ENCODE measurements at places on chromosomes 2 and 18. TPM values are rescaled to one million over a fixed set of nuclear protein-coding genes. Genes with fewer than 3 reads are reported as not detected.

DNA sequence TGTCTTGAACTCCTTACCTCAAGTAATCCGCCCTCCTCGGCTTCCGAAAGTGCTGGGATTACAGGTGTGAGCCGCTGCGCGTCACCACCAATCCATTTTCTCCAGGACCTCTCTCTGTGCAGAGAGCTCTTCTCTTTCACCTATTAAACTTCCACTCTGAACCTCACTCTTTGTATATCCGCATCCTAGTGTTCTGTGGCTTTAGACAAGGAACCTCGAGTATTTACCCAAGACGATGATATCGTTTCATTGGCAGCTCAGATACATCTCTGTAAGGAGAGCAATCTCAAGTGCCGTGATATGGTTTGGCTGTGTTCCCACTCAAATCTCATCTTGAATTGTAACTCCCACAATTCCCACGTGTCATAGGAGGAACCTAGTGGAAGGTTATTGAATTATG, 15.1 kb upstream of the WDR33 start:
- no peak for DNase-seq

C2orf66 gene
- not detected for polyA plus RNA-seq

GRCh38 chr18:49663899-49664890, 102.3 kb downstream of the LIPG start:
- DNase-seq, result no peak

SERPINB12 gene
- polyA plus RNA-seq, result not detected

DNA sequence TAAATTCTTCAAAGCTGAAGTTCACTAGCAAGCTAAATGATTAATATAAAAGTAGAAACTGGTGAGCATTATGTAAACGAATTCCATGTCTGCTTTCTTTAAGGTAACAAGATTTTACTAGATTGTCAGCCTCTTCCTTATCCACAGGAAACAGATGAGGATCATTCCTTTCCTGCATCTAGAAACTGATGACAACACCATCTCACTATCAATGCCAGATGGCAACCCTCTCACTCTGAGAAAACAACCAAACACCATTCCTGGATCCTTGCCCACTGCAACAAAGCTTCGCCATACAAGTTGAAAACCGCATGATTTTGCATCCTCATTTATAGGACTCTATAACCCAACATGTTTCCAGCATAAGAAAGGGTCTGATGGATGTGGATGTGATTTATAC, 122.9 kb downstream of the ZNF521 start:
- DNase-seq, result peak; percentile 52

DNA sequence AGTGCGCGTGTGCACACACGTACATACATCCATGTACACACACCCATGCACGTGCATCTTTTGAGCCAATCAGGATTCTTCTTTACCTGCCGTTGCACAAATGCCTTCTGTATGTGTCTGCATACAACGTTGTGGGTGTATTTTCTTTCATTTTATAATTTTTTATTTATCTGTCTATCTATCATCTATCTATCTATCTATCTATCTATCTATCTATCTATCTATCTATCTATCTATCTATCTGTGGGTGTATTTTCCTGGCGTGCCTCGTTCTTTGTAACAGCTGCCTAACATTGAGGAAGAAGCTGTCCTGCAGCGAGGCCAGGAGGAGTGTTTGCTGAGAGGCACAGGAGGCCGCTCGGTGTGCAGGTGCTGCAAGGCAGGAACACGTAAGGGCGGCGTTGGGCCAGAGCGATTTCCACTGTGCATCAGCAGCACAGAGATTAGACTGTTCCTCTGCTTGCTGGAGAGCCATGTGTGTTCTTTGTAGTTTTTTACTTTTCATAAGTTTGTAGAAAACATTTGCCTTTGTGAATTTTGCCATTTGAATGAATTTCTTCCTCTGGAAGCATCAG, 84.4 kb downstream of the DGKD start:
- no peak for DNase-seq

INPP5D gene
- polyA plus RNA-seq, result 0.43 TPM

- no peak for DNase-seq
Measured at GRCh38 chr2:118243031-118243430, 154.8 kb downstream of the INSIG2 start.

GRCh38 chr18:10995550-10995949, 153.8 kb downstream of the PIEZO2 start:
- DNase-seq, result no peak

GRCh38 chr2:112683550-112684414, 37.0 kb upstream of the NT5DC4 start:
- no peak for DNase-seq

- no peak for DNase-seq
Measured at GRCh38 chr2:200829258-200829655, 17.5 kb downstream of the BZW1 start.

COL4A4 gene
- polyA plus RNA-seq, result 0.05 TPM

GRCh38 chr2:9763356-9764152, 79.7 kb upstream of the TAF1B start:
- no peak for DNase-seq

GRCh38 chr18:2526329-2526728, 45.0 kb downstream of the METTL4 start:
- no peak for DNase-seq

DNA sequence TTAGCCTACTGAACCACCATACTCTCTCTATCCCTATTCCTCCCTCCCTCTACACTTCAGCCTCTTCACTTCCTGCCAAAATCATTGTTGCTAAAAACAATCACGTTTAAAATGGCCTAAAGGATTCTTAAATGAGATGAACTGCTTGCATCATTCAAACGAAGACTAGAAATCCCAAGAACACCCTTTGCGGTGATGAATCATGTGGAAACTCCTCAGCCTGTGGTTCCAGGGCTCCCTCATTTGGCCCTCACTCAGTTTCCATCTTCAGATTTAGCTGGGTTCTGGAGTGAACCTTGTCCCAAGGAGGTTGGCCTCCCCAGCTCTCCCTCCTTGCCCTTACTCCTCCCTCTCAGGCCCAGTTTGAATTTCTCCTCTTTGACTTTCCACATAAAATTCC, 125.6 kb upstream of the CDC42EP3 start:
- no peak for DNase-seq

ALLC gene
- polyA plus RNA-seq, result not detected

GRCh38 chr2:239732666-239733010, 292.5 kb downstream of the NDUFA10 start:
- DNase-seq, result no peak

DNA sequence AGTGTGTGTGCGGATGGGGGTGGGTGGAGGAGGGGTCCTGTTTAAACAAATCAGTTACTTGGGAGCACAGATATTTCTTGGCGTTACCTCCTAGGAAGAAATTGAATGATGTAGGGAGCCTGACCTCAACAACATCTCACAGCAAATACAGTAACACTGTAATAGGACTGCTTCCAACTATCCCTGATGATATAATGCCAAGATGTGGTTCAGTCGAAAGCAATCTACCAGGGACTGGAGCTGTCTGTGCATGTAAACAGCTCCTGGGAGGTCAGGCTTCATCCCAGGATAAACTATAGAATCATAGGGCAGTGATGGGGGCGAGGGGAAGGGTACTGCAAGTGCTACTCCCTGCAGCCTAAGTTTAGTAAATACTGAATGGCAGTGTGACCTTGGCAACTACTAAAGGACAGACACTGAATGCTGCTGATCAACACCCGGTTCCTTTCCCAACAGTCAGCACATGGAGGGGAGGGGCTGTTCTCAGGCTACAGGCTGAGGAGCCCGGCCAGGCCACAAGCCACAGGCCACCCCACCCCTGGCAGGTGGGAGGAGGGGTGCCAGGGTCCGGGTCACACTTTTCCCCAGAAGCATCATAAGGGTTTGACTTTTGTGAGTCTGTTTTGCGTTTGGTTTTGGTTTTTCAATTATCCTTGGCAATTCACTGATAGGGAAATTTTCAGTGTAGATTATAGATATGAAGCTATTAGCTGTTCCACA, 85.3 kb upstream of the ZNF397 start:
- DNase-seq, result no peak

GRCh38 chr2:3628800-3629199, 29.2 kb upstream of the ALLC start:
- no peak for DNase-seq

GRCh38 chr2:172931918-172932520, 143.6 kb upstream of the MAP3K20 start:
- peak; percentile 49 for DNase-seq

CXCR1 gene
- polyA plus RNA-seq, result not detected

- DNase-seq, result no peak
Measured at GRCh38 chr2:176646033-176646615, 376.9 kb downstream of the MTX2 start.

- no peak for DNase-seq
Measured at GRCh38 chr18:35106013-35106844, 65.0 kb downstream of the MAPRE2 start.

GRCh38 chr2:237185553-237185925, 99.8 kb downstream of the COPS8 start:
- no peak for DNase-seq

DNA sequence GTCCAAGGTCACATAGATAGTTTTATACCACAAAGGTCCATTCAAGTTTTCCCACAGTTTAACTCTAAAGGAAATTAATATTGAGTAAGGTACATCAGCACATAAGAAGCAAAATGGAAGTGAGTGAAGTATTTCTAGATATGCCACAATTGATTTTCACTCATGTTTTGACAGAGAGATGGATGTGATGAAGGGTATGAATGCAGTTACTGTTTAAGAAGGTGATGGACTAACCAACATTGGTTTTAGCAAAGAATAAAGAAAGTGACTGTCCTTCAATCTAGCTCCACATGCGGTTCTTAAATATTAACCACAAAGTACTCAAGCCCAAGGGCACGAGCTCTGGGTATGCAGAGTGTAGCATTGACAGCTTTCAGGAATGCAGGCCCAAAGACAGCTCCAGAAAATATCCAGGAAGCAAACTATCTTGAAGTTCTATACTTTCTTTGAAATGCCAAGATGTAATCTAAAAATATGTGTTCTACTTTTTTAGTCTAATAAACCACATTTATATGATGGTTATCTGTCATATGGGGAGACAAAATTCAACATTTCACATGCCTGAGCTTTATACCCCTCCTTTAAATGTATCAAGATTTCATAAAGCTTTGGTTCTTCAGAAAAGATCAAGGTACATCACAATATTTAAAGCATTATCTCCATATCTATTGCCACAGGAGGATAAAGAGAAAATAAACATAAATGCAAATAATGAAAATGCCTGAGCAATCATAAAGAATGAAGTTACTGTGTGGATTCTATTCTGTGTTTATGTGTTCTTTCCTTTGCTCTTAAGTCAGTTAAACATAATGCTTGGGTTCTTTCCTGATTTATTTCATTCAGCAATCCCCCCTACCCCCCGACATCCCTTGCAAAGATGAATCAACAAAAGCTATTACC, 6.7 kb upstream of the SCN1A start:
- DNase-seq, result no peak

- no peak for DNase-seq
Measured at GRCh38 chr2:217949447-217949846, 53.3 kb downstream of the TNS1 start.

DNA sequence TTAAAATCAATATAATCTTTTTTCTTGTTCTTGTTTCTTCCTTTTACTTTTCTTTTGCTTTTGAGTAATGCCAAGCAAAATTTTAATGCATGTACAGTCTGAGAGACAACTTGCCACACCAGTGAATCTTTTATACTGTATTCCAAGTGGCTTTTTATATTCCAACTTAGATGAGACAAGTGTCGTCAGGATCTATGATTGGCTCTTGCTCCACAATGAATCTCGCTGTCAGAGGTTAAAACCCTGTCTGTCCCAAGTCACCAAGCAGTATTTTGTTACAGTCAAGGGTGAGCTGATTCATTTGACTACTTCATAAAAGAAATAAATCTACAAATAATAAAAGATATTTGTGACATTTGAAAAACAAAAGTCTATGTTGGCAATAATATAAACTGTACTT, at the start of gene MSTN:
TSS of gene MSTN (minus strand) at position 129 of the 400 bp plus-strand sequence. CDS start 133 bp downstream, outside the sequence.
- no peak for DNase-seq

GULP1 gene
- polyA plus RNA-seq, result 44.7 TPM

- DNase-seq, result no peak
Measured at GRCh38 chr2:152525277-152525838, 190.4 kb downstream of the FMNL2 start.

PPM1G gene
- polyA plus RNA-seq, result 48.6 TPM

DNA sequence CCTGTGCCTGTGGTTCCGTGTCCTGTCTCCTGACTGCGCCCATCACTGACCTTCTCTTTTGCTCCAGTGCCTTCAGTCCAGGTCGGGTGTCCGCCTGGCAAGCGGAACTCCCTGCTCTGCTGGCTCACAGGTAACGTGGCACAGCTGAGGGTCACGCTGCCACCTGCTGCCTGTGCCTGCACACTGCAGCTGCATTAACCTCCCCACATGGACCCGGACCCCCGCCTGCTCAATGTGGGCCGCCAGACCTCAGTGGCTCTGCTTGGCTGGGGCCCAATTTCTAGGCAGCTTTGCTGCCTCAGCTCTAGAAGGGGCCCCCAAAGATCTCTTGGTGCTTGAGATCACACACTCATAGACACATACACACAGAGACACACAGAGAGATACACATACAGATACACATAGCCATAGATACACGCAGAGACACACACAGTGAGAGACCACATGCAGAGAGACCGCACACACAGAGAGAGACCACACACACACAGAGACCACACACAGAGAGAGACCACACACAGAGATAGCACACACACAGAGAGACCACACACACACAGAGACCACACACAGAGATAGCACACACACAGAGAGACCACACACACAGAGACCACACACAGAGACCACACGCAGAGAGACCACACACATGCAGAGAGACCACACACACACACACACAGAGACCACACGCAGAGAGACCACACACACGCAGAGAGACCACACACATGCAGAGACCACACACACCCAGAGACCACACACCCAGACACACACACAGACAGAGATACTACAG, 14.9 kb upstream of the CNNM3 start:
- DNase-seq, result no peak

DNA sequence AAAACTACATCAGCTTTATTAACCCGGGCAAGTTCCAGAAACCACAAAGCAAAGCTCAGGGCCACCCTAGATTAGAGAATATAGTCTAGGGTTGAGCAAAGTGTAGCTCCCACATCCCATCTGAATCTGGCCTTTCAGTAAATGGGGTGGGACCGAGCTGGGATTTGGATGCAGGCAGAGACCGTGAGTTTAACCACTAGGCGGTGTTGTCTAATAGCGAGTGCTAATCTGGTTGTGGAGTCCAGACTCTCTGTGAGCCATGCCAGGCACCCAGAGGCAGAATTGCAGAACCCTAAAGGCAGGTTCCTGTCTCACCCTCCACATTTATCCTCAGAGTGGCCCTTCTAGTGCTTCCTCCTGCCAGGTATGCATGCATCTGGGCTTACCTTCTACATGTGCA, 435.9 kb downstream of the TSN start:
- no peak for DNase-seq

ANKRD62 gene
- not detected for polyA plus RNA-seq

CARF gene
- polyA plus RNA-seq, result 6.2 TPM
